ENCODE measurements at places on chromosomes 12 and 14.

DNA sequence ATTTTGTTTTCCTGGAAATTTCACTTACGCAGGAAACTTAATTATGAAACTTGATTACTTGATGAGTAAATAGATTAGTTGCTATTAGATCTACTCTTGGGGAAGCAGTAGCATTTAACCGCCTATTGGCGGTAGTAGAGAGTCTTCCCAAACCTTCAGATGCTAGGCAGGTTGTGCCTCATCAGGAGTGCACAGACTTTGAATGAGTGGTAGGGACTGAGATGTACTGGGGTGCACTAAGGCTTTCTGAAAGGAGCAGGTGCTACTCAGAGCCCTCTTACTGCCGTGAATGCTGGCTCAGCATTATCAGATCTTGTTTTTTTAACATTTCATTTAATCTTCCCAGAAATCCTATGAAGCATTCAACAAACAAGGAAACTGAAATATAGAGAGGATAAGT lies 7.7 kb downstream of the GATC start:
- no peak for DNase-seq

GRCh38 chr14:65961004-65961403 lies 525.2 kb upstream of the CCDC196 start:
- DNase-seq, result no peak

GRCh38 chr12:130796985-130797686 lies 41.9 kb downstream of the STX2 start:
- no peak for DNase-seq

DNA sequence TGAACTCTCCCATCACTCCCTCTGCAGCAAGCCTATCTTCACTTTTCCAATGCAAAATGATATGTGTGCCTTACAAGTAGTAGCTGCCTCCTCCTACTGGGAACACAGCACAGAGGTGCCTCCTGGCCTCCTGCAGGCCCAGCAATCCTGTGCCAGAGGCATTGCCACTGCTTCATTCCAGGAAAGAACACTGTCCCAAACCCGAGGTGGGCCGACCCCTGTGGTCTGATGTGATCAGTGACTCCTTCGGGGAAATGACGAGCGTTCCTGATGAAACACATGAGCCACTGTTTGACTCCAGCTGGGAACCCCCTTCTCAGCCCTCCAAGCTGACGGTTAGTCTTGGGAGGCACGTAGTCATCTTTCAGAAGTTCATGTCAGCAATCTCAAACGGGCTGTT lies 19.5 kb downstream of the PSMC1 start:
- DNase-seq, result no peak
